ENCODE measurements at places on chromosomes 3 and 15. TPM values are rescaled to one million over a fixed set of nuclear protein-coding genes. Genes with fewer than 3 reads are reported as not detected.

- no peaks in the 10 kb centered on the region for H3K36me3 ChIP-seq
- no peaks in the 10 kb centered on the region for H3K27me3 ChIP-seq
- H3K27ac ChIP-seq, result no peak overlapping the region
- DNase-seq, result no peak
Measured at GRCh38 chr15:66832664-66833063, 130.6 kb downstream of the SMAD6 start.

DNA sequence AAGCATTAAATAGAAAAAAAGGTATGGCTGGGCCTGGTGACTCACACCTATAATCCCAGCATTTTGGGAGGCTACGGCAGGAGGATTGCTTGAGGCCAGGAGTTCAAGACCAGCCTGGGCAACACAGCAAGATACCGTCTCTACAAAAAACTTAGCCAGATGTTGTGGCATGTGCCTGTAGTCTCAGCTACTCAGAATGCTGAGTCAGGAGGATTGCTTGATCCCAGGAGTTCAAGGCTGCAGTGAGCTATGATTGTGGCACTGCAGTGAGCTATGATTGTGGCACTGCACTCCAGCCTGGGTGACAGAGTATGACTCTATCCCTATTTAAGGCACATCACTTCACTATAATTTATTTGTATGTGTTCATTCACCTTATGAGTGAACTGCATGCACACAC is 54.3 kb downstream of the SLC4A7 start:
- no peaks in the 10 kb centered on the region for H3K36me3 ChIP-seq
- no peak for DNase-seq
- no peak overlapping the region for H3K4me3 ChIP-seq
- no peak overlapping the region for H3K27ac ChIP-seq

The ATXN7 gene
- total RNA-seq, result 36.3 TPM

The CCDC39 gene
- total RNA-seq, result 0.26 TPM

DNA sequence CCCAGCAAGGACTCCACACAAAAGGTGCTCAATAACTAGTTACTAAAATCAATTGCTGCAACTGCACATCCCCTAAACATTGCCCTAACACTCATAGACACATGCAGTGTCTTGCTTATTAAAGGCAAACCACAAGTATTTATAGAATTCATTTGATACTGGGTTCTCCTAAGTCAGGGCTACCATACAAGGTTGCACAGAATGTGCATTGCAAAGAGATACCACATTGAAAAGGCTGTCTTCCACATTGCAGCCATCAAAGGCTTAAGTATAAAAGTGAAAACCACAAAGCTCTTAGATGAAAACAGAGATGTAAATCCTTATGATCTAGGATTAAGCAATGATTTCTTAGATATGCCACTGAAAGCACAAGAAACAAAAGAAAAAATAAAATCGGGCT is 33.6 kb upstream of the TOPAZ1 start:
- H3K27ac ChIP-seq, result no peak overlapping the region
- no peak overlapping the region for H3K4me3 ChIP-seq
- no peaks in the 10 kb centered on the region for H3K27me3 ChIP-seq
- H3K36me3 ChIP-seq, result no peaks in the 10 kb centered on the region
- DNase-seq, result no peak
- no peaks in the 10 kb centered on the region for H3K4me1 ChIP-seq

GRCh38 chr3:10340046-10340445 is 19.1 kb upstream of the SEC13 start:
- DNase-seq, result no peak
- no peaks in the 10 kb centered on the region for H3K27me3 ChIP-seq
- H3K4me1 ChIP-seq, result no peaks in the 10 kb centered on the region
- no peak overlapping the region for H3K27ac ChIP-seq

The PLXNA1 gene
- 13.2 TPM for total RNA-seq

DNA sequence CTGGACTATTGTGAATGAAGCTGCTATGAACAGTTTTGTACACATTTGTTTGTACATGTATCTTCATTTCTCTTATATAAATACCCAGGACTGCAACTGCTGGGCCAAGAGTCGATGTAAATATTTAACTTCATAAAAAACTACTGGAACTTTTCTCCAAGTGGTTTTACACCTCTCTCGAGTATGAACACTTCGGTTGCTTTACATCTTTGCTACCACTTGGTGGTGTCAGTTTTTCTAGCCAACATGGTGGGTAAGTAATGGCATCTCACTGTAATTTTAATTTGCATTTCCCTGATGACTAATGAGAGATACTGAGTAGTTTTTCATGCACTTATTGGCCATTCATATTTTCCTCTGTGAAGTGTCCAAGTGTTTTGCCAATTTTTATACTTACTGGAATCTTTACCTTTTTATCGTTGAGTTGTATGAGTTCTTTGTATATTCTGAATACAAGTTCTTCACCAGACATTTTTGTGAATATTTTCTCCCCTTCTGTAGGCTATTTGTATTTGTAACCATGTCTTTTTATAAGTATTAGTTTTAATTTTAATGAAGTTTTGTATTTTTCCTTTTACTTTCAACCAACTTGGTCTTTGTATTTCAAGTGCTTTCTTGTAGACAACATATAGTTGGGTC is 44.4 kb downstream of the PCOLCE2 start:
- no peak overlapping the region for H3K4me3 ChIP-seq
- no peak overlapping the region for H3K27ac ChIP-seq
- no peaks in the 10 kb centered on the region for H3K27me3 ChIP-seq

Data from body of pancreas (tissue), 4 donors.